ENCODE measurements at places on chromosomes 12 and 14.

DNA sequence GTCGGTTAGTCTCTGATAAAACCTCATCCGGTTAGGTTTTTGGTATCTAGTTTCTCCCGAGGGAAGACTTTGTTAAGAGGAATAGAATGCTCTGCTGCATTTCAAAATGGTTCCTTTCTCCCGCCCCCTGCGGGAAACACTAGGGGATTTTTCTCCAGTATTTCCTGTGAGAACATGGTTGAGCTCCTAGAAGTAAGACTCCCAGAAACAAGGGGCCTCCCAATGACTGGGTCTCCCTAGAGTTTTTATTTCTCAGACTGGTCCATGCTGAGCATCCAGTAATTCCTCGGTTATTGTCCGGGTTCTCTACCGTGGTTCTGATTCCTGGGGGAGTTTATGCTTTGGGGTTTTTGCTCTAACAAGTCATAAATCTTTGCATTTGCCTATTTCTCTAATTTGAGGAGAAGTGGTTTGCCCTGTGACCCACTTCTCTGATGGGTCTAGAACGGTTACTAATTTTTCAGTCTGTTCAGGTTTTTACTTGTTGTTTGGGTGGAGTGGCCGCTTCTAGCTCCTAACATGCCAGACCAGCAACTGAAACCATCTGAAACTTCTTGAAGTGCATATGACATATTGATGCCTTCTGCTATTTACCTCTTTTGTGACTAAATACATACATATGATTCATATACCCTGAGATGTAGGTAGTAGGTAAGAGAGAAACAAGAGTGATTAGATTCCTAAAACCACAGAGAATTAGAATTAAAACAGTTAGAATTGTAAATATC, 25.1 kb downstream of the TESPA1 start:
- DNase-seq = no peak

- DNase-seq = no peak
Measured at GRCh38 chr14:75335571-75335970, 56.9 kb downstream of the FOS start.

DNA sequence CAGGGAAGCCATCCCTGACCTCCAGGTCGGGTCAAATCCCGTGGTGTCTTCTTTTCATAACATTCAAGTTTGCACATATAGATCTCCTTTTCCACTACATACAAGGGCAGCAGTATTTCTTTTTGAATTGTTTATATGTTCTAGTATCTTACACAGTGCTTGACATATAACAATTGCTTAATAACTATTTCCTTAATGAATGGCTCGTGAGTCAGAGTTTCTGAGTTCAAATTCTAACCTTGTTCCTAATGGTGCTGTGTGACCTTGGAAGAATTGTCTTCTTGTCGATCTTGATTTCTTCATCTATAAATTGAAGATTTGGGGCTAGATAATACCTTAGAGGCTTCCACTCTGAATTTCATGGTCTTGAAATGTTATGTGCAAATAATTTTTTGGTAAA, 57.2 kb upstream of the PELI2 start:
- DNase-seq = no peak

GRCh38 chr14:67532998-67533753, at the start of gene PLEKHH1:
Gene PLEKHH1, plus strand, starts transcription at chr14:67533290. Its CDS starts 8,578 bp downstream, at chr14:67541868.
- DNase-seq = no peak

DNA sequence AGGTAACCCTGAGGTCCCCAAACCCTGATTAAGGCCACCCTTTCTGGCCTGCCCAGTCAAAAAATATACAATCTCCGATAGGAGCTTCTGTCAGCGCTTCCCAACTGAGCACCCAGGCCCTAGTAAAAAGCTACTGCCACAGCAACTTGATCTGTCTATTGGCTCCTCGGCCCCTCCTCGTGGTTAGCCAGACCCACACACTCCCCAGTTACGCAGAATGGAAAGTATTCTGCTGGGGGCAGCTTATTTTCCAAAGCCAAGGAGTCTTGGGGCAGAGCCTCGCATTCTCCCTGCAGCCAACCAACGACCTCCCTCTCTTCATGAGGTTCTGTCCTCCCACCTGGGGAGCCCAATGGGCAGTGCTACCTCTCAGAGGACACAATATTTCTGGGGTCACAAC, 32.1 kb downstream of the FMNL3 start:
- DNase-seq = no peak

- DNase-seq = no peak
Measured at GRCh38 chr12:44384136-44384535, 492.0 kb downstream of the NELL2 start.

- no peak for DNase-seq
Measured at GRCh38 chr14:77610553-77610952, 5.9 kb downstream of the SPTLC2 start.

GRCh38 chr12:113063396-113064350, 7.1 kb downstream of the DTX1 start:
- DNase-seq = no peak

- no peak for DNase-seq
Measured at GRCh38 chr12:15928870-15929571, 17.9 kb downstream of the DERA start.

DNA sequence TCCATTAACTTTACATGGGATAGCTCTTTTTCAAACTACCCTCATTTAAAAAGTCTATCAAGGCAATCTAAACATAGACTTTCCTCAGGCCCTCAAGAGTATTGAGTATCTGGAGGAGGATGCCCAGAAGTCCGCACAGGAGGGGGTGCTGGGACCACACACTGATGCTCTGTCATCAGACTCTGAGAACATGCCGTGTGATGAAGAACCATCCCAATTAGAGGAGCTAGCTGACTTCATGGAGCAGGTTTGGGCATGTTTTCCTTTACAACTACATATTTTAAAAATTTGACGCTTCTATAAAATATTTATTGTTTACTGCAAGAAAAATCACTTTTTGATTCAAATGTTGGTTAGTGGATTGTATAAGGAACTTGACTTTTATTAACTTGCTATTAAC, 93.5 kb downstream of the EP400 start:
- DNase-seq = no peak

DNA sequence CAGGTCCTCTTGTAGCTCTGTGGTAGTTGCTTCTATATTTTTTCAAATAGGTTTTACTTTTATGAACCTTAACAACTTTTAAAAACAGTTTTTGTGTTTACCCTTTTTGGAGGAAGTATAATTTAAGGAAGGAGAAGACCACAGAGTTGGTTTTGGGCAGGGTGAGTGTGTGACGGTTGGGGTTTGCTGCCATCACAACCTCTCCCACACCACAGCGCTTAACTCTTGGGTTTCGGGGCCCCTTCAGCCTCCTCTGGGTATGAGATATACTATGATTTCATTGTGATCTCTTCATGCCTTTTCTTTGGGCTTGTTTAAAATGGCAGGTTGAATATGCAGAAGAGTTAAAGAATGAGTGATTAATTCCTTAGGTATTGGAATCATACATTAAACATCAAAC, 228.7 kb upstream of the CRY1 start:
- DNase-seq = no peak

DNA sequence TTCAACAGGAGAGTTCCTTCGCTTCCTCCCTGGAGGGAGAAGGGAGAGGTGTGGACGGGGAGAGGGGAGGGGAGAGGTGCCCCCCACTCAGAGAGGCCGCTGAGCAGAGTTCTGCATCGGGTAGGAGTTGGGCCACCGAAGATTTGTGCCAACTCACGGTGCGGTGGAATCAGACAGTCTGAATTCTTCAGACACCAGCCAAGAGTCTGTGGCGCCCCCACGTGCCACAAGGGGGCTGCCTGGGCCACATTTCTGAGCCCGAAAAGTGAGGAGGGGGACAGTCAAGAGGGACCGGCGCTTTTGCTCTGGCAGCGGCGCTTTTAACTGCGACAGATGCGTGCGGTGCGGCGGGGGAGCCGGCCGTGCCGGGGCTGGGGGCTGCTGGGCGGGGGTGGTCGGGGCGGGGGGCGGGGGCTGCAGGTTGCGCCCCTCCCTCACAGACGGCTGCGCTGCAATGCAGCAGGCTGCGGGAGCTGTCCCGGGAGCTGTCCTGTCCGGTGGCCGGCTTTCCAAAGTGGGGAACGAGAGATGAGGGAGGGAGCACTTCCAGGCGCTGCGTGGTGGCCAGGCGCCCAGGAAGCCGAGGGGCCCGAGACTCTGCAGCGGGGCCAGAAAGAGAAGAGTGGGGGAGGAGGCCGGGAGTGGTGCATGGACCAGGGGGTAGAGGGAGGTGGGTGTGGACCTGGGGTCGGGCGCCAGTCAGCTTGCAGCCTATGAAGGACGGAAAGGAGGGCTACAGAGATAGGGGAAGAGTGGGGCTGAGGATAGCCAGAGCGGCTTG, 975 bp upstream of the RTL1 start:
- DNase-seq = no peak

DNA sequence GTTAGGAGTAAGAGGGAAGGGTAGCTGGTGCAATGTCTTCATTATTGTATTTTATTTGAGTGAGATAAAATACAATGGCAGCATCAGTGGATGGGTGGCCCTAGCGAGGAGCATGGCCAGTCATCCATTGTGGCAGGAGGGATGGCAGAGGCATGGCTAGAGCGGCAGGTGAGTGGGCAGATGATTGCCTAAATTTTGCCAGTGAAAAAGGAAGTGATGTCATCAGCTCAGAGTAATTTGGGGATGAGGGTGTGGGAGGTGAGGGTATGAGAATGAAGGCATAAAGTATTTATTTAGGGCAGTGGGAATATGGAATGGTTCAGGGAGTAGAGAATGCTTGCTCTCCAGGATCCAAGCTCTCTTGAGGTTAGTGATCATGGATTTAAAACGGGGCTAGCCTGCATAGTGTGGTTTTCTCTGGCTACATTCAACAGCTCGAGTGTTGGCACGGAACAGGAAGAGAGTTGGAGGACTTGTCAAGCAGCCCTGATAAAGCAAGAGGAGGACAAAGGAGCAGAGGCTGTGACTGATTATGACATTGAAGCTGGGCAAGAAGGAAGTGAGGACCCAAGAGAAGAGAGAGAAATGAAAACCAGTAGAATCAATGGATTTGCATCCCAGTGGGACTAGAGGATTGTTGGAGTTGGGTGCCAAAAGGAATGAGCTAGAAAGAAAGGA, 18.7 kb upstream of the SERPINA6 start:
- DNase-seq = no peak

GRCh38 chr14:94213021-94213420, 38.9 kb downstream of the PPP4R4 start:
- DNase-seq = no peak

- DNase-seq = no peak
Measured at GRCh38 chr14:101512376-101512695, 49.0 kb upstream of the DIO3 start.

GRCh38 chr12:124694846-124695497, 127.6 kb upstream of the NCOR2 start:
- no peak for DNase-seq

DNA sequence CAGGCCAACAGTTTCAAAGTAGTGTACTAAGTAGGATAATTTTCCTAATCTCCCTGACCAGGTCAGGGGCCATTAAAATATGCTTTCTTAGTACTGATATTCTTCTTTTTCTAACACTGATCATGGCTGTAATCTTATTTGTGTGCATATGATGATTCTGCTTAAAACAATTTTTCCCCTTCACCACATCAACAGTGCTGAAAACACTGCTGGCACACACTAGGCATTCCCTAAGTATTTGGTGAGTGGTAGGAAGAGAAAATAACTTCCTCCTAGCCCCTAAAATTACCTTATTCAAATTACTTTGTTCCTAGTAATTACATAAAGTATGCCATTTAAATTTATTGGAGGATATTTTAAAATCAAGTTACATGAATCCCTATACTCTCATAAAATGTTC, 49.9 kb upstream of the BBS10 start:
- DNase-seq = no peak

DNA sequence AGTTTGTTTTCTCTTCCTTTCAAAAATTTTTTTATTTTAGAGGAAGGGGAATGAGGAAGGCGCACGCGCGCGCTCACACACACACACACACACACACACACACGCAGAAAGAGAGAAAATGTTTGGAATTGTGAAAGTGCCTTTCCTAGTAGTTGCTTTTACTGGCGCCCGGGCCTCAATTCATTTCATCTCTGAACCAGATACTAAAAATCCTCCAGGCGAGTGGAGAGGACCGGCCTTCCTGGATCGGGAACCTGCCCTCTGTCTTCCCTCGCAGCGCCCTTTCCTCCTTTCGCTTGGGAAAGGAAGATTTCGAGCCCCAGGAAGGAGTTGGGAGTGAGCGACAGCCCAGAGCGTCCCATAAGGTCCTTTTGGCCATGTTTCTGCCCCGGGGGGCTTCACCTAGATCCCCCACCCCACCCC, 7.8 kb upstream of the TBX3 start:
- no peak for DNase-seq

GRCh38 chr12:132776816-132777568, 15.4 kb upstream of the ANKLE2 start:
- no peak for DNase-seq

- DNase-seq = no peak
Measured at GRCh38 chr12:111636209-111636945, 37.3 kb upstream of the ATXN2 start.

GRCh38 chr12:62691309-62691708, 224.7 kb downstream of the MON2 start:
- no peak for DNase-seq

DNA sequence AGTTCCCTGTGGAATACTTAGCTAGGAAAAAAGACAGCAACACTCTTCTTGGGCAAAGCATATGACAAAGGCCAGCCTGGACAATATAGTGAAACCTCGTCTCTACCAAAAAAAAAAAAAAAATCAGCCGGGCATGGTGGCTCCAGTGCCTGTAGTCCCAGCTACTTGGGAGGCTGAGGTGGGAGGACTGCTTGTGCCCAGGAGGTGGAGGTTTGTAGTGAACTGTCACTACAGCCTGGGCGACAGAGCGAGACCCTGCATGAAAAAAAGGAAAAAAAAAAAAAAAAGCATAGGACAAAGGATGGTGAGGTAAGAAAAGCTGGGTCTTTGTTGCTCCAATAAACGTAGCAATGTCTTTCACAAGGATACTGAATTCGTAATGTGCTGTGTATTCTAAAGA, 1.1 kb downstream of the TXNDC16 start:
- no peak for DNase-seq

DNA sequence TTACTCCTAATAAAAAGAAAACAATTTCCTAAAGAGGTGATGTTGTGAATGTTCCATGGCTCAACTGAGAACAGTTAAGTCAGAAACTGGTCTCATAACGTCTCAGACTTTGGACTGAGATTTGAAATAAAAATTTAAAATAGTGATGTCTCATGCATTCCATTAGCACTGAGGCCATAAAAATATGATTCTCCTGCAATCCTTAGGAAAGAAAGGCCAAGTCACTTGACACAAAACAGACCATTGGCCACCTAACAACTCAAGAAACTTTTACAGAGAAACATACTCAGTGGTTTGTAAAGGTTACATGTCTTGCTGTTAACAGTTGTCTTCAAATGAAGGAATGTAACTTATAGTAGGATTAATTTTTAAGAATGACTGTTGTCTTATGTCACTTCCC, 58.1 kb downstream of the STAB2 start:
- no peak for DNase-seq

DNA sequence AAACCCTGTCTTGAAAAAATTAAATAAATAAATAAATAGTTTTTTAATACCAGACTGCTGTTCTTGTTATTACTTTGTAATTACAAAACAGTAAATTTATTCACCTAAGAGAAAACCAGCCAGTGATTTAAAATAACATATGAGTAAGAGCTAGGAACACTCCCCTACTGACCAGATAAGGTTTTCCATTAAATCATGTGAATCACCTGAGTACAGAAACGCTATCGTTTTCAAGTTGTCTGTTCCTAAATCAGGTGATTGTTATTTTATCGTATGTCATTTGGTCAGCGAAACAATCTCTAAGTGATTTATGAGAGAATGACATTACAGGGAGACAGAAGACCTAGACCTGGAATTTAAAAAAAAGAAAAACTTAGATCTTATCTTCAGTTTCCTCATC, 47.3 kb downstream of the RPS29 start:
- DNase-seq = no peak

GRCh38 chr12:119014368-119014767, 33.0 kb downstream of the SRRM4 start:
- DNase-seq = no peak

- no peak for DNase-seq
Measured at GRCh38 chr12:15526033-15526432, 203.7 kb downstream of the PTPRO start.
